ENCODE measurements at places on chromosomes 6 and 20. TPM values are rescaled to one million over a fixed set of nuclear protein-coding genes. Genes with fewer than 3 reads are reported as not detected.

Gene PRSS16
- polyA plus RNA-seq: 8.9 TPM

Gene KHDC1
- polyA plus RNA-seq: 0.91 TPM

Gene STMND1
- polyA plus RNA-seq: 0.53 TPM

Gene ARMH2
- polyA plus RNA-seq: not detected

Gene BMP6
- 0.26 TPM for polyA plus RNA-seq

Gene C6orf58
- polyA plus RNA-seq: not detected

Data from esophagus (tissue), 2 donors.